ENCODE measurements at places on chromosomes 6 and 20.

DNA sequence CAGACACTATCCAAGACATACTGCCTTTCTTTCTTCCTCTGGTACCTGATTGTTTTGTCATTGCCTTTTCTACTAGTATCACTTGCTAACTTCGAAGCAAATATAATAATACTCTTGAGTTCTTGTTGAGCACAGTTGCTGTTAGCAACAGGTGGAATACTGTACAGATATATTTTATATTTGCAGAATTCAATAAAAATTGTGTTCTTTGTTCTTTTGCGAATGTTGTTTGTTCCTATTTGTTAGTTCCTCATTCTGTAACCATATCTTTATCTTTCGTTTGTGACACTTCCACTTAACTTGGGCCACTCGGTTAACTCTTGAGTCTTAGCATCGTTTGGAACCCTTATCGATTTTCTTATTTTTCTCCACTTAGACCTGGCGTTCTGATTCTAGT lies 868 bp downstream of the CYB5R4 start:
- no peak for DNase-seq

- no peak for DNase-seq
Observed at GRCh38 chr20:64242797-64243475, 12.6 kb upstream of the PCMTD2 start.

- no peak for DNase-seq
Observed at GRCh38 chr20:54051068-54051467, 19.3 kb downstream of the BCAS1 start.

GRCh38 chr6:139144490-139145085 lies 9.7 kb downstream of the HECA start:
- no peak for DNase-seq

DNA sequence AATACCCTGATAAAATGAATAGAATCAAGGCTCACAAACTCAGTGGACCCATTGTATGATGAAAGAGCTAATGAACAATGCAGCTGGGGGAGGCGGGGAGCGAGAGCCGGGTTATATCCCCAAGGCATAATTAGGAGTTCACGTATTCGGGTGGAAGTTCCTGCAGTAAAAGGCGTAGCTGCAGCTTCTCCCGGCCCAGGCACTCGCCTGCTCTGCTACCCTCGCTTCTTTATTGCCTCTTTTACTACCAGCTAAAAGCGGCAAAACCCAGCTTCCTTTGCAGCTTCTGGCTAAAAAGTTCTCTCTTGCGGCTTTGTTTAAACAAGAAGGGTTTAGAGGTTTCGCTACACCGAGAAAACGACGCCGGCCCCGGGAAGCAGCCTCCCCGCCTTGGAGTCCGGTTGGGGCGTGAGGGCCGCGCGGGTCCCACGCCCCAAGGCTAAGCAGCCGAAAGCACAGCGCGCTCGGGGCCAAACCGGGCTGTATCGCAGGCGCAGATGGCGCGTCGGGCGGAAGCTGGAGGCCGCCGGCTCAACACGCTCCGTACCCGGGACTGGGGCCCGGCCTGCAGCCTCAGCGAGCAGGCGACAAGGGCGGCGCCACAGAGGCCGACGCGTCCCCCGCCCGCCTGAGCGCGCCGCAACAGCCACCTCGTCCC lies 1.6 kb downstream of the ZBTB2 start:
- peak; percentile 81 for DNase-seq

- DNase-seq, result peak; percentile 73
Observed at GRCh38 chr6:39892490-39893129, 41.7 kb downstream of the MOCS1 start.

GRCh38 chr6:44327096-44327495 lies 13.9 kb upstream of the AARS2 start:
- DNase-seq, result no peak

DNA sequence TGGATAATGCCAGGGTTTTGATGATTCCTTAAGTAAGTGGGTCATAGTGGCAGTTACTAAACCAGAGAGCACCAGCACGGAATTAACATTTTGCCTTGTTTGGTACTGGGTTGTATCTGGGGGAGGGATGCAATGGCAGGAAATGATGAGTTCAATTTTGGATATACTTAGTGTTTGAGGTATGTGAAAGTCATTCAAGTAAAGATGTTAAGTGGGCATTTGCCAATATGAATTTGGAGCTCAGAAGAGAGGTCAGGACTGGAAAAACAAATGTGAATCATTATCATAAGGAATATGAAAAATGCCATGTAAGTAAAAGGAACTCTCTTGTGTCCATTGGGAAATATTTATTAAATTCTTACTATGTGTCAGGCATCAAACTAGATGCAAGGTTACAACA lies 6.2 kb downstream of the PXT1 start:
- DNase-seq, result peak; percentile 87

GRCh38 chr20:42775866-42776265 lies 413.8 kb downstream of the PTPRT start:
- DNase-seq, result no peak

DNA sequence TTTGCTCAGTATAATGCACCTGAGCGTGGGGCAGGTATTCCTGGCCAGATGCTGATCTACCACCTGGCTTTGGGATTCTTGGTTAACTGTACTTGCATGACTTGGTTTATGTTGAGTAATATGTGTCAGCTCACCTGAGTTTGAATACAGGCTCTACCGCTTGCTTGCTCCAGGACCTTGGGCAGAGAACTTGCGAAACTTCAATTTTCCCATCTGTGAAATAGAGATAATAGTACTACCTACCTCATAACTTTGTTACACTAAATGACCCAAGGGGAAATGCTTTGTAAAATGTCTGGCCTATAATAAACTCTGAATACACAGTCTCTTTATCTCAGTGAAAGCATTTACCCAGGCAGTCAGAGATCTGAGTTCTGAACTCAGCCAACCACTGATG lies 51.8 kb downstream of the SCAND1 start:
- DNase-seq, result no peak

- no peak for DNase-seq
Observed at GRCh38 chr6:47525330-47526057, 47.9 kb downstream of the CD2AP start.

DNA sequence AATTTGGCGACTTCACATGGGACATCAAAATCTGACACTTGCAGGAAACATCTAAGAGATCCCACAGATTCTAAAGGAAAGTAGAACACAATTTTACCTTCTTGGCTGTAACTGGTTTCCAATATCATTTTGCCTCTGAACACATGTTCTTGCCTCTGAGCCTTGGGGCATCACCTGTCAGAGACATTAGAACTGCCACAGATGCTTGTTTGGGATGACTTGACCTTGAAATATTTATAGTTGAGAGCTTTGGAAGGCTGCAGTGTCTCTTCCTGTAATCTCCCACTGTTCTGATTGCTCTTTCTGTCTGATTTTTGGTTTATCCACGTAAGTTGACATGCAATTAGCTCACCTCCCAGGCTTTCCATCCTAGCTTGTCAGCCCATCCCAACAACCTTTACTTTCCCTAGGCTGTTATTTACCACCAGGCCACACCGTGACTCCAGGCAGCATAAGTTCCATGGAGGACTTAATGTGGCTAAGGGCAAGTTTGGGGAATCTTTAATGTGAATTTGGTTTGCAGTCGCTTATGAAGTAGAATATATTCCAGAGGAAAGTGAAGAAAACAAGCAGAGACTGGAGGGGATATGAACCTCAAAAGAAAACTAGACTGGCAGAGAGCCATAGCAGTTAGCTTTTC lies 256.5 kb upstream of the RIN2 start:
- DNase-seq, result no peak

DNA sequence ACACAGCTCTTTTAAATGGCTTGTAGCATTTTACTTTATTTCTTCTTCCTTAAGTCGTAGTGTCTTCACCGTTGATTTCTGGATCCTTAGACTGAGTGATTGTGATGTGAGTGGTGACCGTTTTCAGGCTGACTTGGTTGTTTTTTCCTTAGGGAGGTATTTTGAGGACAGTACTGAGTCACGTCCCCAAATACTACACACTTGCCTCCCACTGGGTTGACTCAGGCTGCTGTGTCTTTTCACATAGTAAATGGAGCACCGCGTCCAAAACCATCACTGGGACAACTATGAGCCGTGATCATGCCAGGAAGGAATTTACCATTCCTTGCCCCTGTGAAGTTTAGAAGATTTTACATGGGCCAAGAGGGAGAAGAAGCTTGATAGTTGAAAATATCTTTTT lies 174.1 kb downstream of the FARS2 start:
- DNase-seq, result peak; percentile 75

GRCh38 chr6:36241728-36242127 lies 28.1 kb upstream of the PNPLA1 start:
- peak; percentile 10 for DNase-seq

DNA sequence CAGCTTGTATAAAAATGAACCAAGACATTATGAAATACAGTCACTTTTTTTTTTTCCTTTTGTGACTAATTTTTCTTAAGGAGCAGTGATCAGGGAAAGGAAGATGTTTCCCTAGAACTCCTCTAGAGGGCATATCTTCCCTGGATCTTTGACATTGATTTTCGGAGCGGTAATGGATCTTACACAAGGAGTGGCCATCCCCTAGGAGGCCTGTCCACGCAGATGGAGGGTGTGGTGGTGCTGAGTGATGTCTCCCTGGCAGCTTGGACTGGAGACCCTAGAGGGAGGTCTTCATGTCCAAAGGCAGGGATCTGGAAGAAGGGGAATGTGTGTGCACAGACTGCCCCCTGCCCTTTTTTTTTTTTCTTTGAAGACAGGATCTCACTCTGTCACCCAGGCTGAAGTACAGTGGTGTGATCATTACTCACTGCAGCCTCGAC lies 7.0 kb upstream of the KIFC1 start:
- peak; percentile 82 for DNase-seq

GRCh38 chr20:17958373-17959256 lies 10.0 kb downstream of the SNX5 start:
- DNase-seq, result peak; percentile 27

GRCh38 chr6:6600875-6601274 lies 12.4 kb downstream of the LY86 start:
- no peak for DNase-seq

DNA sequence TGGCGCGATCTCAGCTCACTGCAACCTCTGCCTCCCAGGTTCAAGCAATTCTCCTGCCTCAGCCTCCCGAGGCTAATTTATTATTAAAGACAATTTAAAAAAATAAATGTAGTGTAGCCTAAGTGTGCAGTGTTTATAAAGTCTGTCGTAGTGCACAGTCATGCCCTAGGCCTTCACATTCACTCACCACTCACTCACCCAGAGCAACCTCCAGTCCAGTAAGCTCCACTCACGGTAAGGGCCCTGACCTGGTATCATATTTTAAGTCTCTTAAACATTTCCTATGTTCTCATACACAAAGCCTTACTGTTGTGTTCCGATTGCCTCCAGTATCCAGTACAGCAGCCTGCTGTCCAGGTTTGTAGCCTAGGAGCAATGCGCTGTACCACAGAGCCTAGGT lies 168.2 kb upstream of the FOXQ1 start:
- peak; percentile 32 for DNase-seq

DNA sequence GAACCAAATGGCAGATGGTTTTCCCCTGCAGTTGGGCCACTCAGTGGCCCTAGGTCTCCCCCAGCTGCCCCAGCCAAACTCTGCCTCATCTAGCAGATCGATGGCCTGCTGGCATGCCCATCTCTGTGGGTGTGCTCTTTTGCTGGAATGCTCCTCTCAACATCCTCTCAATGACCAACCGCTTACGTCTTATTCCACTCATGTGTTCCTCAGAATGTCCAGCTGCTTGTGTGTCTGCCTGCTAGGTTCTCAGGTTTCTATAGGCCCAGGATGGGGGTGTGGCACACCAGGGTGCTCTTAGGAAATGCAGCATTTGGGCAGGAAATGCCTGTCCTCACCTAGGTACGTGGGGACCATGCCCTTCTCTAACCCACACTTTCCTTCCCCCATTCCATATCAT lies 509.9 kb upstream of the SYNCRIP start:
- no peak for DNase-seq

GRCh38 chr6:148818939-148819575 lies 72.2 kb downstream of the UST start:
- DNase-seq, result no peak

GRCh38 chr6:72936766-72937559 lies 288.3 kb downstream of the KHDC1L start:
- DNase-seq, result peak; percentile 29

GRCh38 chr6:143774347-143774746 lies 68.8 kb upstream of the LTV1 start:
- peak; percentile 11 for DNase-seq

- DNase-seq, result no peak
Observed at GRCh38 chr6:63267046-63267445, 52.7 kb downstream of the LGSN start.

- DNase-seq, result no peak
Observed at GRCh38 chr6:146056506-146056905, 27.6 kb downstream of the GRM1 start.

GRCh38 chr6:44029444-44030185 lies 97.6 kb downstream of the MRPL14 start:
- peak; percentile 85 for DNase-seq

- DNase-seq, result peak; percentile 39
Observed at GRCh38 chr20:50395251-50395729, 114.9 kb upstream of the PTPN1 start.

- no peak for DNase-seq
Observed at GRCh38 chr6:20927130-20927860, 393.0 kb downstream of the CDKAL1 start.

GRCh38 chr6:21740376-21741124 lies 147.0 kb downstream of the SOX4 start:
- DNase-seq, result peak; percentile 33

DNA sequence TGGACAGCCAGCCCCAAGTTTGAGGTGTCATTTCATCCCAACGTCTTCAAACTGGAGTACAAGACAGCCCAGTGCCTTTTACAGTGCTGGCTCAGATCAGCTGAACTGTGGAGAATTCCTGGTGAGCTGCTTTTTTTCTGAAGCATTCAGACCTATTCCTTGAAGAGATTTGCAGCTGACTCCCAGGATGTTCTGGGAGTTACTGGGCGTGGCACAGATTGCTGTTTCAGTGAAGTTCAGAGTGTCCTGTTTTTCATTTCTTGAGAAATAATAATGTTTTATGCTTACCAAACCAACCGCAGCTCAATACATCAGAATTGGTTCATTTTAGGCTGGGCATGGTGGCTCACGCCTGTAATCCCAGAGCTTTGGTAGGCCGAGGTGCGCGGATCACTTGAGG lies 33.4 kb upstream of the SRPK1 start:
- DNase-seq, result no peak

DNA sequence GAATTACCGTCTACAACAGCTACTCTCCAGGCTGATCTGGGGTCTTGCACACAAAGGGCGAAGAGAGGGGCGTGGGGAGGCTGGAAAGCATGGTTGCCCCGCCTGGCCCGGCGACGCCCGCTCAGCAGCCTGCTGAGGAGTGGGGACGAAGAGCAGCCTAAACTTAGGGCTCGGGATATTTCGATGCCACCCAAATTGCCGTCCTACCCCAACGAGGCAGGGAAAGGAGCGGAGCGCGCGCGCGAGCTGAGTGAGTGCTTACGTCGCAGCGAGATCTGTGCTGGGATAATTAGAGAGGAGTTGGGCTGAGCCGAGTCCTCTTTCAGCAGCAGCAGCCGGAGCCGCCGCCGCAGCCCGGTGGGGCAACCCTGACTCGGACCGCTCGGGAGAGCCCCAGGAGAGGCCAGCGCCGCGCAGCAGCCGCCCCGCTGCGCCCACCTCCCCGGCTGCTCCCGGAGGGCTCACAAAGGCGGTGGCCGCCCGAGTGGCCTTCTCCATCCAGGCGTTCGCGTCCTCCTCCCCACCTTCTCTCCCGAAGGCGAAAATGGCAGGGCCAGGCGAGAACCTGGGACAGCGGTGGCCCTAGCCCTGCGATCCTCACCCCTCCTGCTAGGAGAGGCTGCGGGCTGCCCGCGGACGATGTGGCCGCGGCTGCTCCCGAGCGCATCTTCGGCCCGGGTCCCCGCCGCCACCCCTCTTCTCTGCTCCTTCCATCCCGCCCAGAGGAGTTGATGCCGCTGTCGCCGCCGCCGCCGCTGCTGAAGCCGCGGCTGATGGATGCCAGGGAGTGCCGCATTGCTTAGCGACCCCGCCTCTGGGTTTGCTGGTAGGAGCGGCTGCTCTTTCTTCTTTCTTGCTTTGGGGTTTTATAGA lies at the start of gene CLVS2:
CLVS2 (plus strand) TSS at position 315 of the 873 bp plus-strand sequence. CDS start 1,543 bp downstream, outside the sequence.
- DNase-seq, result peak; percentile 8

Measured in AG10803 (cell line).